ENCODE measurements at places on chromosomes 3 and 15.

DNA sequence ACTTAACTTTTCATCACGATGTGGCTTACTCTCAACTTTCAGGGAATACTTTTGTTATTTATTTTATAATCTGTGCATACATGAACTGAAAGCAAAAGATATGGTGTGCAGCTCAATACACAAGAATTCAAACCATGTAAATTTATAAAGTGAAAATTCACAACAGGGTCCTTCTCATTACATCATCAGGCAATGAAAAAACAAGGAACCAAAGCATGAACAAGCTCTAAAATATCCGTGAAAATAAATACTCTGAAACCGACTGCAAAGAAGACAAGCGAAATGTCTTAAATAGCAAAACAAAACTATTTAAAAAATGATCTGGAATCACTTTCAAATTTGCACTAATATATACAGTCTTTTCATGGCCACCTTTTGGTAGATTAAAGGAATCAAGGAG is 28.9 kb downstream of the GNB5 start:
- no peak for DNase-seq

DNA sequence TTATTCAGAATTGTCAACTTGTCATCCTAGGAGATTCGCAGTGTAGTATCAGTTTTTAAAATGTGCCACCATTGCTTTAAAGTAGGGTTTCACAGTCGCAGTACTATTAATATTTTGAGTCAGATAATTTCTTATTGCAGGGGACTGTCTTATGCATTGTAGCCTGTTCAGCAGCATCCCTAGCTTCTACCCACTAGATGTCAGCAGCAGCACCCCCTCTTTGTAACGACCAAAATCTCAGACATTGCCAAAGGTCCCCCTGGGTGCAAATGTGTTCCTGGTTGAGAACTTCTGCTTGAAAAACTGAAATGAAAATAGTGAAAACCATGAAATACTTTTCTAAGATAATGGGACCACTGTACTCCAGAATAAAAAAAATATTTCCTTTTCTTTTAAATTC is 474.8 kb downstream of the CNTN3 start:
- no peak for DNase-seq

DNA sequence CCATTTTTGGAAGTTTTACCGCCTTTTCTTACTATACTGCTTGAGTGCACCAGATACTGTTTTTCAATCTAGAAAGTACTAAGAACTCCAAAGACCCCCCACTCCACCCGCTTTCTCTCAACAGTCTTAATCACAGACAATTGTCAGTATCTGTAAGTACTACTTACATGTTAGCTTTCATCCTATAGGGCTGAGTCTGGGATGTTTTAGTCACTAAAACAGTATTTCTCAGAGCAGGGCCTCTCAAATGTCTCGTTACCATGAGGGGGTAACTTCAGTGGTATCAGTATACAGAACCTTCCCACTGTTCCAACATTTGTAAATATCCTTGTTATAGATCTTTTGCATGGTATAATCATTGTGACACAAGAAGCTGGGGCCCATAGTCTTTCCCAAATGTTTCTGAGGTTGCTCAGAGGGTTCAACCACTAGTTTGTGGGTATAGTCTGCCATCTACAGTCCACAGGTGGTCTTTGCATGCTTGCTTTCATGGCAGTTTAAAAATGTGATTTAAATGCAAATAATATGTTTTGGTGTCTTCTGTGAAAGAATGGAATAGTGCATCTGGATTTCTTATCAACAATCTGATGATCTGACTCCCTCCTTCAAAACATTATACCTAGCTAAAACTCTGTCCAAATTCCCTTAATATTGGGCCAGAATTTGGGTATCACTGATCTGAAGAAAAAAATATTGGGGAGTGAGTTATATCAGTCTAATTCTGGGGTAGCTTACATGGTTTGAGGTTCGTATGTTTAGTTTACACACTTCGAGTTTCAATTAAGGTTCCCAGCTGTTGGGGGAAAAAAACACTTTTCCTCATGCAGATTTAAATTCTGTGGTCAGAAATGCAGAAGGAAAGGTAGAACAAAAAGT is 18.0 kb upstream of the DNAJC13 start:
- no peak for DNase-seq

DNA sequence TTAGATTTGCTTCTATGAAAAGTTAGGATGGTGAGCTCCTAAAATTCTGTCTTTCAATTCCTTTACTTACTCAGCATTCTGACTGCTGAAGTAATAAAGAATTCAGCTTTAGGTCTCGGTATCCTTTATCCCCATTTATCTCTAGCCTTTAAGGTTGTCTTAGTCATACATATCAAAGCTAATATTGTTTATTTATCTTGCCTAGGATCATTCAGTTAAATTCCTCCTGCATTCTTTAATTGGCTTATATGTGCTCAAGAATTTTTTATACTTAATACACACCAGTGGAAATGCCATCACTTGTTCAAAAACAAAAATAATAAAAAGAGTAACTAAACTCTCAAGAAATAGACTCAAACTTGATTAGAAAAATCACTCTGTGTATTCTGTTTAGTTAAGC is 507.0 kb downstream of the ZPLD1 start:
- no peak for DNase-seq

Data from stimulated activated CD4-positive, alpha-beta T cell treated with anti-CD3 and anti-CD28 coated beads, Interleukin-2, amount 100 ng/mL, for 48 hours (primary cell).